Caco-2 (cell line): ENCODE measurements at places on chromosomes 16 and 17.

GRCh38 chr17:44221084-44221861, 1.8 kb upstream of the UBTF start:
- peak; percentile 77 for DNase-seq

GRCh38 chr16:53297477-53297876, 136.8 kb upstream of the RBL2 start:
- DNase-seq, result no peak

DNA sequence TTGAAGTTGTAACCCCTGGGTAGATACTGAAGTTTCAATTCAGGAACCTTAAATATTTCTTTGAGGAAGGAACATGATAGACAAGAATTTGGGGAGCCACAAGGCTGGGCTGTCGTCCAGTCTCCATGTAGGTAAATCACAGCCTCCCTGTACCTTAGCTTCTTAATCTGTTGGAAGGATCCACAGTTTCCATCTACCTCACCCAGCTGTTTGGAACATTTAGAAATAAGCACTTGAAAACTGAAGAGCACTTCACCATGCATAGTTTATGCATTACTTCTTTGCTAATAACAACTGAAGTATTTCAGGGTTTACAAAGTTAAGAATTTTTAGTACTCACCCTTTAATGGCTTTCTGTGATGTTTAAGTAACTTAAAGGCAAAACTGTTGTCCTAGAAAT, 17.2 kb downstream of the TXNDC11 start:
- DNase-seq, result no peak

- DNase-seq, result no peak
These were observed 32.7 kb upstream of the CACNG1 start for GRCh38 chr17:67011527-67012175.

DNA sequence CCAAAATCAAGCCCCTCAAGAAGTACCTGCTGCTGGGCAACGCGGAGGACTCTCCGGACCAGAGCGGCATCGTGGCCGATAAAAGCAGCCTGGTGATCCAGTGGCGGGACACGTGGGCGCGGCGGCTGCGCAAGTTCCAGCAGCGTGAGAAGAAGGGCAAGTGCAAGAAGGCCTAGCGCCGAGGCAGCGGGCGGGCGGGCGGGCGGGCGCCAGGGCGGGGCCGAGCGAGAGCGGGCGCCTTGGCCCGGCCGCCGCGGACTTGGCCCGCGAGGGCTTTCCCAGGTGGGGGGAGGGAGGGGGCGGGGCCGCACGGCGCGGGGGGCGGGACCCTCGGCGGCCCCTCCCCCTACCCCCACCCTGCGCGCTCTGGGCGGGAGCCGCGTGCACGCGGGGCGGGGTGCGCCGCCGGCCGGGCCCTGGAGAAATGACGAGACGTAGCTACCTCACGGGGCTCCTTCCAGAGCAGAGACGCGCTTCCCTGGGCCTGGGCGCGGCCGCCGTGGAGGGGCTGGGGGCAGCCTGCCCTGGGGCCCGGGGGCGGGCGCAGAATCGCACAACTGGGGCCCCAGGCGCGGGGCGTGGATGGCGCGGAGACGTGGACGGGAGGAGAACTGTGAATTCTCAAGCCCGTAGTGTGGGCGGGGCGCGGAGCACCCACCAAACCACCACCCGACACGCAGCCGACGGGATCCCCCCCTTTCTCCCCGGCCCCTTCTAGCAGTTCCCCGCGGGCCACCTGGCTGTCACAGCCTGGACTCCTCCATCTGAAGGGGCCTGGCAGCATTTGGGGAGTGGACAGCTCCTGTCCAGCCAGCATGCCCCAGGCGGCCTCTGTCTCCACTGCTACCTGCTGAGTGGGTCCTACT, 218.7 kb downstream of the NTN1 start:
- DNase-seq, result no peak

DNA sequence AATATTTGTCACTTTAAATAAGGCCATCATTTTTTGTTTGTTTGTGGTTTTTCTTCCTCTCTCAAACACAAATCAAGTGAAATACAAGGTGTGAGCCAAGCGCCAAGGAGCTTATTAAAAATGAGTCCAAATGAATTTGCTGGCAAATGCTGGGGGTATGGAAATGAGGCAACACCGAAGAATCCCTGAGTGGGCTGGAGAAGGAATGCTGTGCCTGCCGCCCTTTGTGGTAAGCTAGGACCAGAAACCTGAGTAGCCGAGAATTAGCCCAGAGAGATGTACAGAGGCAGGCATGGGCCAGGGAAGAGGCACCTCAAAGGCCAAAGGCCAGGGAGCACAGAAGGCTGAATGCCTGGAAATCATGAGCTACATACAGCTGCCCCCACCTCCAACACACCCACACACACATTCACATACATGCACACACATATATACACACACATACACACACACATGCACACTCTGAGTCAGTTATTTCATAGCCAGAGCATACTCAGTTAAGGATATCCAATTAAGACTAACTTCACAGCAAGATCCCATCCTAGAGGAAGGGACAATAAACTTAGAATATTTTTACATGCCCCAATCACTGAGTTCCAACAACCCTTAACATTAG, 266.1 kb upstream of the DYNLRB2 start:
- no peak for DNase-seq

DNA sequence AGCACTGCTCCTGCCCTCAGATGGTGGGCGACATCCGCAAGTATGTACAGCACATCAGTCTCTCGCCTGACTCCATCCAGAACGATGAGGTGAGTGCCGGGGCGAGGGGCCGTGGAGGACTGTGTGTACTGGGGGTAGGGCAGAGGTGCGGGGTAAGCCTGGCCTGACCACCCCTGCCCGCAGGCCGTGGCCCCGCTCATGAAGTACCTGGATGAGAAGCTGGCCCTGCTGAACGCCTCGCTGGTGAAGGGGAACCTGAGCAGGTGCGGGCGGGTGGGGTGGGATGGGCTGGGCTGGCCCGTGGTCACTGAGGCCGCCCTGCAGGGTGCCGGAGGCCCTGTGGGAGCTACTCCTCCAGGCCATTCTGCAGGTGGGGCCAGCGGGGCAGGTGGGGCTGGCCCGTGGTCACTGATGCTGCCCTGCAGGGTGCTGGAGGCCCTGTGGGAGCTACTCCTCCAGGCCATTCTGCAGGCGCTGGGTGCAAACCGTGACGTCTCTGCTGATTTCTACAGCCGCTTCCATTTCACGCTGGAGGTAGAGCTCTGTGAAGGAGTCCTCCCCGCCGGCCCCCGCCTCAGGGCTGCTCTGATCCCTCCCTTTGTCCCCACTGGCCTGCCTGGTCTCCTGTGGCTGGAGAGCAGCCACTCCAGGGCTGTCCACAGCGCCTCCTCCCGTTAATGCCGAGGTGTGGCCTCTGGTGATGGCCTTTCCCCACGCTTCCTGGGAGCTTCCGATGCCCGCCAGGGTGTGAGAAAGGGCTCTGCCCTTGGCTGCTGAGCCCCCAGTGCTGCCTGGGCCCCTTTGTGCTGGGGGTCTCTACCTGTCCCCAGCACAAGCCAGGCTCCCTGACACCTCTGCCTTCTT, 5.0 kb downstream of the TSR3 start:
- no peak for DNase-seq
